Transverse colon (tissue), 4 donors: ENCODE measurements at places on chromosomes 13 and 19. TPM values are rescaled to one million over a fixed set of nuclear protein-coding genes. Genes with fewer than 3 reads are reported as not detected.

The CEACAM7 gene
- 2,498 TPM for total RNA-seq

- no peak for DNase-seq
These were observed 213.3 kb downstream of the KCNRG start for GRCh38 chr13:50228527-50228926.

DNA sequence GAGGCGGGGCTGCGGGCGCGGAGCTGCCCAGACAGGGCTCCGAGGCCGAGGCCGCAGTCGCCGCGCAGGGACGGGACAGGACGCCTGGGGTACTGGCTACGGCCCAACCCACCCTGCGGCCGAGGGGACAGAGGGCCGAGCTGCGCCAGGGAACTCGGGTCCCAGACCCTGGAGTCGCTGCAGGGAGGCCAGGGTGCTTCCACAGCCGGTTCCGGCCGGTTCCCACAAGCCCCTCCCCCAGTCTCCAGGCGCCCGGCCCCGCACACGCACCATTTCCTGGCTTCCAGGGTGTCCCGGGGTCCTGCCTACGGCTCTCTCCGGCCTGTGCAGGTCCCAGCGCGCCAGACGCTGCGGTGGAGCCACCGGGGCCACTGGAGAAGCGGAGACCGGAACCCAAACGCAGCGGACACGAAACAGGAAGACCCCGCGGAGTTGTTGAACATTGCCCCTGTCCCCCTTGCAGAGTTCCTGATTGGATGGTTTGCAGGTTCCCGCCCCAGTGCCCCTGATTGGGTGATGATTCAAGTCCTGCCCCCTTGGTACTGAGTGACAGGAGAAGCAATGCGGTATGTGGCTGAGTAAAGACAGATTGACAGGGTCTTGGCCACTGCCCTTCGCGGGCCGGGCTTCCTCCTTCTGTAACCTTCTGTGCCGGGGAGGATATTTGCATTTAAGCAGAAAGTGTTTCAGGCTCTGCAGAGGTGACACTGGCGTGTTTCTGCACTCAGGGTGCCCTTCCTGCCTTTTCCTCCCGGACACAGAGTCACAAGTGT lies at the start of gene ZNF564:
TSS of gene ZNF564 (minus strand) at position 423 of the 773 bp plus-strand sequence. CDS start at position 273, 150 bp downstream.
- peak; percentile 96 for DNase-seq

DNA sequence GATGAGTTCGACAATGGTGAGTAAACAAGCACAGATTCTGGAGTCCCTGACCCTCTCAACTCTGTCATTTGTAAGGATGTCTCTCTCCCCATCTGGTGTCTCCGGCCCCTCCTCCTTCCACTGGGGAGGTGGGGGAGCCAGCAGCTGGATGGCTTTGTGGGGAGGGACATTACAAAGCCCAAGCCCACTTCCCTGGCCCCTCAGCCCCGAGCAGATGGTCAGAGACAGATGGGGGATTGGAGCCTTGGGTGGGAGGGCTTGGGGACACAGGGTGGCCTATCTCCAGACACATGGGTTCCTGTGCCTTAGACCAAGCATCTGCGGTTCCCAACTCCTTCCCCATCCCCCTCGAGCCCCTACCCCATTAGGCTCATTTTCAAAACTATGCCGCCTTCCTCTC lies 2.5 kb downstream of the TIMM50 start:
- DNase-seq = no peak

DNA sequence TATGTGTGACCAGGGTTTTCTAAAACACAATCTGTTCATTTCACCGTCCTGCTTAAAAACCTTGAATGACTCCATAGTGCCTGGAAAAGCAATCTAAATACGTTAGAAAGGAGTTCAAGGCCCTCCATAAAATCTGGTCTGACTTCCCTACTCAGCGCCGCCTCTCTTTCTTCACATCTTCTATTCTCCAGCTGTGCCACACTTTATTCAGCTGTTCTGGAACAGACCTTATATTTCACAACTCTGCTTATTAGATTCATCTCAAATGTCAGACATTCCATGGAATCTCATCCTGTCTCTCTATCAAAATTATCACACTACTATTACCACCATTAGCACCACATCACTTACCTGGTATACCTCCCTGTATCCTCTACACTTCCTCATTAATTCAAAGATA lies 19.8 kb upstream of the SPART start:
- DNase-seq = no peak

The TMEM272 gene
- not detected for total RNA-seq

- DNase-seq = peak; percentile 94
These were observed at the start of gene MKNK2 for GRCh38 chr19:2050991-2051772. Gene MKNK2 (minus strand): TSS chr19:2051244. CDS start chr19:2050851, 393 bp downstream.

GRCh38 chr19:5929625-5930024 lies 15.6 kb downstream of the CAPS start:
- no peak for DNase-seq

GRCh38 chr13:27038323-27038722 lies 133.3 kb downstream of the USP12 start:
- no peak for DNase-seq
